ENCODE measurements at places on chromosomes 2 and 18.

DNA sequence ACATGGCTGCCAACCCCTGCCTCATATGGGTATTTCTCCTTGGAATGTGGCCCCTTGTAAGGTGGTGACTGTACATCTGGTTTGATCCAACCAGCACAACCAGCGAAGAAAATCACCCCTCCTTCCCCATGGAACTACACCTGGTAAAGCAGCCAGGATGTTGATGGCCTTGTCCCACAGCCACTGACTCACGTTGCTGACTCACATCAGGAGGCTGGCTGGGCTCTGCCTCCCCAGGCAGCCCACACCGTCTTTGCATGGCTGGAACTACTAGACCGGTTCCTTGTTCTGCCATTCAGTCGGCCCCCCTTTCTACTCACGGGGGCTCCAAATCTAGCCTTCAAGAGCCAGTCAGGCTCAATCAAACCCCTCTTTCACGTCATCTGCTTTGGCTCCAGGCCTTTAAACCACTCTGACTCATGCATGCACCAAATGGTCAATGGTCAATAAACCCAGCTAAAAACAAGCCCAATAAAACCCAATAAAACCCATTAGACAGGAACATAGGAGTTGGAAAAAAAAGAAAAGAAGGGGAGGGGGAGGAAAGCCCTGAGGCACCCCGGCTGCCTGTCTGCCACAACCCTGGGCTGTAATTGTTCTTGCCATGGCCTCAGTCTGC, 114.8 kb downstream of the PLB1 start:
- no peak for DNase-seq

DNA sequence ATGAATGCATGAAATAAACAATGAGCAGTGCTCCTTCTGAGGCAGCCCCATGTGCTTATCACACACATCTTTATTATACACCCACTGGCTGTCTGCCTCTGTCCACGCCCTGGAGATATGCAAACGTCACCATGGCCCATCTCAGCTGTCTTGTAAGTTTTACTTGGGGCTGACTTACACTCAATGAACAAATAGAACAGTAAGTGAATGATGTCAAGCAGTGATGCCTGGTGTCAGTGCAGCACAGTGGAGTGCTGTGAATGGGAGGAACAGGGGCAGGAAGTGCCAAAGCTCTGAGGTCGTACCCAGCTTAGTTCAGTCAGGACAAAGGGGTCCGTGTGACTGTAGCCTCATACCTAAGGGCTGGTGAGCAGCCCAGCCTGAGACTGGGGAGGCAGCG, 659.5 kb upstream of the HS6ST1 start:
- DNase-seq: no peak

- peak; percentile 55 for DNase-seq
These were observed 55.0 kb upstream of the MCFD2 start for GRCh38 chr2:46970334-46971288.

- no peak for DNase-seq
These were observed 20.6 kb upstream of the AMMECR1L start for GRCh38 chr2:127906206-127906926.

DNA sequence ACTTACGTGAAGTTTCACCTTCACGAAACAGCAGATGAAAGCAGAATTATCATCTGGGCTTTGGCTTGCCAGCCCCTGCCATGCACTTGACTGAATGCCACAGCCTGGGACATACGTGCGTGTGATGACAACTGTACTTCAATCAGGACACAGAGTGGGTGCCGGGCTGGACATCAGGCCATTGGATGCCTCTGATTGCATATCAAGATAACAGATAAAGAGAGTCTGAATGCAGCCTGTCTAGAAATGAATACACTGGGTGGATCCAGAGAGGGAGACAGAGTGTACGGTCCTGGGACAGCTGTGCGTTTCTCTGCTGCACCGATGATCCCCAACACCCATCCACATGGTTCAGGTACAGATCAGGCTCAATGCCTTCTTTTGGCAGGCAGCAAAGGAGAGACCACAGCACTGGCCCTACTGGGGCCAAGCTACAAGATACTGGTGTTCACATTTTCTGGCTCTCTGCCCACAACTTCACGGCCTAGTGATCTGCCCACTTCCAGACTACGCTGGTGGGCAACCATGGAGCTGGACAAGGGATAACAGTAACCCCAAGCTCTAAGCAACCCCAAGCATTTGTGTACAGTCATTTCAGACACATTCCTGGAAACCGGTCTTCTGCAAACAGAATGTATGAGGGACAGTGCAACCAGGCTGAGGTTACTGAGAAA, 35.6 kb downstream of the FBLN7 start:
- DNase-seq: no peak

GRCh38 chr2:40485318-40485717, 33.4 kb upstream of the SLC8A1 start:
- DNase-seq: no peak

- DNase-seq: no peak
These were observed 226.0 kb upstream of the TANK start for GRCh38 chr2:160934263-160934662.

- DNase-seq: no peak
These were observed 19.7 kb upstream of the SFXN5 start for GRCh38 chr2:73091164-73091563.

DNA sequence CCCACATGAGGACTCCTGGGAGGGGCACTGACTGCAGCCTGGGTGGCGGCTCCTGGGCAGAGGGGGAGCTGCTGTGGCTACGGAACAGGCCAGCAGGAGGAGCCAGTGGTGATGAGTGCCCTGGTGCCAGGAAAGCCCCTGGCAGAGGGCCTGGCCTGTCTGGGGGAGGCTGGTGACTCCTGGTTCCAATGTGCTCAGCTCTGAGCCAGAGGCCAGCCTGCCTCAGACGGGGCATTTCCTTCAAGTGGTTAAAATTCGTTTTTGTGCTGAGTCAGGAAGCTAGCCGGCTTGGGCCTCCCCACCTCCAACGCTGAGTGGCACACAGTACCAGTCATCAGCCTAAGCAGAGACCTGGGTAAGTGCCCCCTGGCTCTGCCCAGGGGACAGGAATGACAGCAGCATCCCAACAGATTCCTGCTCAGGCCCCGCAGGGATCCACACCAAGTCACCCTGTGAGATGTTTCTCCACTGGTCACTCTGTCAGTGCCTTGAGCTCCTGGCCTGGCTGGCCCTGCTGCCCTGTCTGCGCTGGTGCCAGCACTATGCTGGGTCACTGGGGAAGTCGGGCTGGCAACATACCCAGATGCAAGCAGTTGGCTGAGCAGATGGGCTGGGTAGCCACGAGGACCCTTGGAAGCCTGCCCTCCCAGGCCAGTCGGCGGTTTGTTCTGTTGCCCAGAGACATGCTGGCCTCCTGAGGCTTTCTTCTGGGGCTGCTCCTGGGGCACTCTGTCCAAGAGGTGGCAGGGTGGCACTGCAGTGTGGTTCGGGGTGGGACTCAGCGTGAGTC, 7.1 kb upstream of the KLF11 start:
- DNase-seq: peak; percentile 87

GRCh38 chr2:61550375-61551209, 12.4 kb upstream of the XPO1 start:
- no peak for DNase-seq

DNA sequence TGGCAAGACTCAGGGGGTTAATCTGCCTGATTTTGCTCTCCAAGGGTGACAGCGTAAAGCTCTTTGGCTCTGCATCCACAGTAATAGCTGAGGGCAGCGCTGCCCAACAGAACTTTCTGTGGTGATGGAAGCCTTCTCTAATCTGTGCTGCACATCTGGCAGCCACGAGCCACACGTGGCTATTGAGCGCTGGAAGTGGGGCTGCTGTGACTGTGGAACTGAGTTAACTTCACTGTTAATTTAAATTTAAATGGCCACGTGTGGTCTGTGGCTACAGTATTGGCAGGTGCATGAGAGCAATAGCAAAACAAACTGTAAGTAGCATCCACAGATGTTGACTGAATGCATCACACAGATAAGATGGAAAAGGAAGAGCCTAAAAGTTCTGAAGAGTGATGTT, 47.3 kb upstream of the TMEM200C start:
- DNase-seq: no peak

DNA sequence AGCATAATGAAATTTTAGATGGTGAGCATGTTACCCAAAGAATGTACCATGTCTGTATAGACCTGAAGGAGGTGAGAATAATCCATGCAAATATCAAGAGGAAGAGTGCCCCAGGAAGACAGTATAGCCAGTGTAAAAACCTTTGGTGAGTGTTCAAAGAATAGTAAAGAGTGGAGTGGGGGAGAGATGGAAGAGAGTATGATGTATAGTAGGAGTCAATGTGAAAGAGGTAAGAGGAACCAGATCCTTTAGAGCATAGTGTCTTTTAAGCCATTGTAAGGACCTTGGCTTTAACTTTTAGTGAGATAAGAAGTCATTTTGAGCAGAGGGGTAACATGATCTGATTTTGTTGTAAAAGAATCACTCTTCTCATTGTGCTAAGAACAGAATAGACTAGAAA, 1052.3 kb upstream of the ZEB2 start:
- DNase-seq: no peak

DNA sequence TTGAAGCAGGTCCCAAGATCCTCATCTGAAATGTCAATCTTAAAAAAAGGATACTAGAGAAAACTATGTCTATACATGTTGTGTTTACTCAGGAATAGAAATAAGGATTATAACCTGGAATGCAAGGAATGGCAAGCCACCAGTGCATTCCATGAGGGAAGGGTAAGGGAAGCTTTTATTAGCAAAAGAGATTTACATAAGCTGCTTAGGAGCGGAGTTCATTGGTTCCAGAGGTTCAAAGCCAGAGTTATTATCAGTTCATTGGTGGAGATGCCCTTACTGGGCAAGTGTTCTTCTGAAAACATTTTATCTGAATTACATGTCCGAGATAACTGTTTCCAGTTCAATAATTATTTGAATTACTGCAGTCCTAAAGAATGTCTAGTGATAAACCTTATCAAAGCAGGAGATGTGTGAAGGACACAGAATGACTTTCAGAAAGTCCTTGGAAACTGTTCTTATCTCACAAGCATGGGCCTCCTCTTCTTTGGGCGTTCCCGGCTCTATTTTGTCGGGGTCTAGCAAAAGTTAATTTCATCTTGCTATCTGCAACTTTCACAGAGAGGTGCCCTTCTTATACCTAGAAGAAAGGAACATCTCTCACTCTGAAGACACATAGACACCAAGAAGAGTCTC, 23.5 kb downstream of the COMMD1 start:
- DNase-seq: no peak

- no peak for DNase-seq
These were observed 64.2 kb downstream of the KIF5C start for GRCh38 chr2:148939271-148939670.

DNA sequence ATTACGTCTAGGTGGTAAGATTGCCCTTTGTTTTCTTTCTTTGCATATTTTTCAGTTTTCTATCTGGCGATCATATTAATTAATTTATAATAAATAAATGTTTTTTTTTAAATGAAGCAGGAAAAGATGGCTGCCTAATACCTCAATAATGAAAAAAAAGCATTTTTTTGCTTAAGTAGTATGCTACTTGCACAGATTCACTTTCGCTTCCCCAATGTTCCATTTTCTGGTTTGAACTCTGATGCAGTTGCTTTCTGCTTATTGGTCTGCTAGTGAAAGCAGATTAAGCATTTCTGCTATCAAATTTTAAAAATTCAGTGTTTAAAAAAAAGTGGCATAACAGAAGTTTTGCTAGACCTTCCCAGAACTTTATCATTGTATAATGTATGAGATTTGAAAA, 11.9 kb upstream of the TMEM182 start:
- no peak for DNase-seq

DNA sequence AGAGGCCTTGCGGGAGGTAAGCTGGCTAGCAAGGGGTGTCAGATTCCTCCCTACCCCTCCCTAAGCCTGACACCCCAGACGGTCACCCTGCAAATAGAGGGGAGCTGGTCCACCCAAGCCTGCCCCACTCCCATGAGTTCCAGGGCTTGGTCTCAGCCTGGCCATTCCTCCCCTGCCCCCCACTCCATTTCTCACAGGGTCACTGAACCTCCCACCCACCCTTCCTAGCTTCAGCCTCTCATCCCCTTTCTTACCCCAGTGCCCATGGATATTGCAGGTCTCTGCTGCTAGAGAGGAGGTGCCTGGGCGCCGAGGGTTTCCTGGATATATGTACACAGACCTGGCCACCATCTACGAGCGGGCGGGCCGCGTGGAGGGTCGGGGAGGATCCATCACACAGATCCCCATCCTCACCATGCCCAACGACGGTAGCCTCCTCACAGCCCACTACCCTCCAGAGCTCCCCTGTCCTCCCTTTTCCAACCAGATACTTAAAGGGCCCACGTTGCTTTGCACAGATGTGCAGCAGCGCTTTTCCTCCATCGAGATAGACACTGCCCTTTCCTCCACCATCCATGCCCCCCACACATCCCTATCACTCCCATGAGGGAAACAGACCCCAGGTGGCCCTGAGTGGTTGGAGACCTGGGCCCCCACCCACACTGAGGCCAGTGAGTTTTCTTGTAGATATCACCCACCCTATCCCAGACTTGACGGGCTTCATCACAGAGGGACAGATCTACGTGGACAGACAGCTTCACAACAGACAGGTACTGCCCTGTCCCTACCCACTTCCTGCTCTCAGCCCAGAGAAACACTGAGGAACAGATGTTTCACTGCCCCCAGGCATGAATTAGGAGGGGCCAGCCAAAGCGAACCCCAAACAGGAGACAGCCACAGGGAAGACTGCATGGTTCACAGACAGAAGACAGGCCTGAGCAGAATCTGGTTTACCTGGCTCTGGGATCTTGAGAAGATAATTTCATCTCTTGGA, 15.2 kb upstream of the ANKRD53 start:
- DNase-seq: no peak

DNA sequence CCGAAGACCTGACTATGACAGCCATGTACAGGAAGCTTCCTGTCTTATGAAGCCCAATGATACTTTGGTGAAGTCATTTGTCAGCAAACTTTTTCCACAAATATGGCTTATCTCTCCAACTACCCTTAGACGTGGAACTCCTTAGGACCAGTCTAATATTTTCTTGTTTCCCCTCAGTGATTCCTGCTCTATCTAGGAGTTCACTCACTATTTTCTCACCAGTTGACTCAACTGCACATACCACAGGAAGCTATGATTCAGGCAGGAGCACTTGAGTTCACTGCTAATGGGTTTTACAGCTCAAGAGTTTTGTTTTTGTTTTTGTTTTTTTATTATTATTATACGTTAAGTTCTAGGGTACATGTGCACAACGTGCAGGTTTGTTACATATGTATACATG, 109.3 kb downstream of the ANTXR1 start:
- no peak for DNase-seq
